Neural crest cell (in vitro differentiated cells): ENCODE measurements at places on chromosomes 12 and 14. TPM values are rescaled to one million over a fixed set of nuclear protein-coding genes. Genes with fewer than 3 reads are reported as not detected.

DNA sequence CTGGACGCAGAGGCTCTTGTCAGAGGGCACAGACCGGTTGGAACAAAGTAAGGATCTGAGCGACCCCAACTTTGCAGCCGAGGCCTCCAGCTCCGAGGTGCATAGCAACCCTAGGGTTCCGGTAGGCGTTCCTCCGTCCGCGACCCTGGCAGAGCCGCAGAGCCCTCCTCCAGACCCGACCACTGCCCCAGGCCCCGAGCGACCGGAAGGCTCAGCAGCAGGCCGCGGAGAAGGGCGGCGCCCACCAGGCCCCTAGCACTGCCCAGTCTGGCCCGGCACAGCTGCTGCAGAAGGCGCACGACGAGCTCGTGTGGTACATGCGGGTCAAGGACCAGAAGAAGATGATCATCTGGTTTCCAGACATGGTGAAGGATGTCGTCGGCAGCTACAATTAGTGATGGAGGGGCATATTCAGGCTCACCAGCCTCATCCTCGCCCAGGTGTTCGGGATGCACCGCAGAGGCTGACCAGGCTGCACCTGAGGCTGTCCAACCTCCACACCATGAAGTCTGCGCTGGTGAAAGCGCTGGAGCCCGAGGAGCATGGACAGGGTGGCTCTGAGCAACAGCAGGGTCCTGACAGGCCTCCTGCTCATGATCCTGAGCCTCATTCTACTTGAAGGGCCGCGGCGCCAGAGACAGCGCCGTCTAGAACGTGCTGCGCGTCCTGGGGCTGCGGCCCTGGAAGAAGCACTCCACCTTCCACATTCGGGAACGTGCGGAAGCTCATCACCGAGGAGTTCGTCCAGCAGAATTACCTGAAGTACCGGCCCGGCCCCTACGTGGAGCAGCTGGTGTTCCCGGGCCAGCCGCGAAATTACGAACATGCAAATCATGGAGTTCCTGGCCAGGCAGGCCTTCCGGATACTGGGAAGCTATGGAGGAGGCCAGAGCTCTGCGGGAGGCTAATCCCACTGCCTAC, 24.5 kb downstream of the CAPS2 start:
- no peak for DNase-seq

DNA sequence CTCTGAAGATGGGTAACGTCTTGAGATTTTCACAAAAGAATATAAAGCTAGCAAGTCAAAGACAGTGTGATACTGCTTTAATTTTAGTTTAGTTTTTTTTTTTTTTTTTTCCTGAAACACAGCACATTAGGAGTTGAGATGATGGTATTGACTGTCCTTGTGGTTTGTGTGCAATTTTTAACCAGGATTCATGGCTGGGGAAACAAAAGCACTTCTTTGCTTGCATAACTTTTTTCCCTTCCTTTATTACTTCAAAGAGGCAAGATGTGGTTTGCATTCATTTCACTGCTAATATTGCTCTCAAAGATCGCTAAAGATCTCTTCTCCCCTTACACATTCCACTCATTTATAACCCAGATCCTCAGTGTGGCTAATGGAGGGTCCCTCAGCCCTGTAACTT, 157.1 kb upstream of the PZP start:
- no peak for DNase-seq

- DNase-seq: no peak
These were observed 229.4 kb downstream of the CHST11 start for GRCh38 chr12:104686196-104686595.

DNA sequence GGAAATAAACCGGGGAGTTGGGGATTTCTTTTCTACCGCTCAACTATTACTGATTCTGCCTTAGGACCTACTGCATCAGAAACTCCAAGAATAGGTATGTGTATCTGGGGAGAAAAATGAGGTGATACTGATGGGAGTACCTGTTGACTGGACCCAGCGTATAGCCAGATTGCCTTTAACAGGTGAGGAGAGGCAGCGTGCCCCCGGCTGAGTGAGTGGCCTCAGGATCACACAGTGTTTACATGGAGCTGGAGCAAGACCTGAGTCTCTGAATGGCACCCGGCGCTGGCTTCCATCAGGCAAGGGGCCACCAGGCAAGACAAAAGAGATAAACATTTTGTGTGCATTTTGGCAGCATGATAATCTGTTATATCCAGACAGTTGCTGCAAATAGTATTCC, 496.2 kb downstream of the EGLN3 start:
- DNase-seq: no peak

- no peak for DNase-seq
These were observed 56.9 kb downstream of the TESC start for GRCh38 chr12:117042171-117042842.

- DNase-seq: no peak
These were observed 78.5 kb downstream of the MYRFL start for GRCh38 chr12:69903548-69903947.

GUCY2C gene
- not detected in 2 replicates for total RNA-seq

CLMN gene
- 7.7 and 8.9 TPM in 2 replicates for total RNA-seq
